Mesenteric fat pad (tissue), 1 donor: ENCODE measurements at places on chromosomes 4 and X.

GRCh38 chrX:154051201-154051810, 31.6 kb upstream of the IRAK1 start:
- DNase-seq, result no peak

DNA sequence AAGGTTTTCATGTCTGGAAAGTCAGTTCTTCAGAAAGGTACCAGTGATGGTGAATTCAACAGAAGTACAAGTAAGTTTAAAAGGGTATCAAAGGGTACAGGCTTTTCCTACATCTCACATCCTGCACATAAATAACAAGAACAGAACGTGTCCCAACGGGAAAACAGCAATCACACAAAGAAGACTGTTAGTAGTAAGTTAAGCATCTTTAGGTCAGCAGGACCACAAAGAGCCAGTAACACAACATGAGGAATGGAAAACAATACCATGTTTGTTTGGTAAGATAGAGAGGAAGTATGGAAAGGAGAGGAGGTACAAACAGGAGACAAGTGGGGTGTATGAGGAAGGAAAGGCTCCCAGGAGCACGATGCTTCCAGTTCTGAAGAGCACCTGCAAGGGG, 43.2 kb downstream of the SAT1 start:
- no peak for DNase-seq

DNA sequence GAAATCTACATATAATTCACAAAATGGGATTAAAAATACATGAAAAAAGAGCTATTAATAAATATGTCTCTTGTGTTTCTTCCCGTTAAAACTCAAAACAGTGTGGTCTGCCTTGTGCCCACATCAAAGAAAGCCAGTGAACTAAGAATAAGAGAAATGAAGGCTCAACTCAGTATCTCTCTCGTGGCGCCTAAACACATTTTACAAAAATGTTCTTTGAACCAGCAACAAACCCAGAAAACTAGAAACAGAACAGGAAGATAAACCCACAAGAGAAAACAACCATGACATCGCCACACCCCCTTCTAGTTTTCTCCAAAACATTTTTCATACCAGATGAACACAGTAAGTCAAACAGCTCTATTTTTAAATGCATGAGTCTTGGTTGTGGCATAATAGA, 130.1 kb downstream of the DCHS2 start:
- no peak for DNase-seq

DNA sequence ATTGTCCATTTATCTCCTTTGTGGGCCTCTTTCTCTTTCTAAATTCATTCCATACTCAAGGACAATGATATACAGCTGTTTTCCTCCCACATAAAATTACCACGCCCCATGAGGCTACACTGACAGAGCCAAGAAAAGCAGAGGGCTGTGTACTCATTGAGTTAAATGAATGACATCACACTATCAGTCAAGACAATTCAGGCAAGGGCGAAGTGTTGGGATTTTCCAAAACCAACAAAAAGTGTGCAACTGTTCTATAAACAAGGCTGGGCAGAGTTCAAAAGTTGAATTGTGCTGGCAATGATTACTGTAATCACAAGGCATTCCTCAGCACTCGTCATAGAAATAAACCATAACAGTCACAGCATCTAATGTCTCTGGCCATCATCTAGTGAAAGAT, 799.6 kb upstream of the DIAPH2 start:
- no peak for DNase-seq

DNA sequence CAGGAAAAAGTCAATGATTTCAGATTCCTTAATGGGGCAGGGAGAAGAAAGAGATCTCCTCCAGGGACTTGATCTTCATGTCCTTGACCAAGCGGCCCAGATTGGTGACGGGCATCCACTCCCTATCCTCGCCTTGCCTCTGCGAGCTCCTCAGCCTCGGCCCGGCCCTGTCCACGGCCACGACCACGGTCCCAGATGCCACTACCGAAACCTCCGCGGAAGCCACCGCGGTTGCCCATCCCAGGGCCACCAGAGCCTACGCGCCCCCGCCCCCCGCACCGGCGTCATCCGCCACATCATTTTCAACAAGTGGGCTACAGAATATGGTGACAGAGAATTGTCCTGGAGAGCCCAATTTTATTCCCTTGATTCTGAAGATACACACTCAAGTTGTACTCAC, 751.2 kb upstream of the PABPC4L start:
- DNase-seq, result no peak

DNA sequence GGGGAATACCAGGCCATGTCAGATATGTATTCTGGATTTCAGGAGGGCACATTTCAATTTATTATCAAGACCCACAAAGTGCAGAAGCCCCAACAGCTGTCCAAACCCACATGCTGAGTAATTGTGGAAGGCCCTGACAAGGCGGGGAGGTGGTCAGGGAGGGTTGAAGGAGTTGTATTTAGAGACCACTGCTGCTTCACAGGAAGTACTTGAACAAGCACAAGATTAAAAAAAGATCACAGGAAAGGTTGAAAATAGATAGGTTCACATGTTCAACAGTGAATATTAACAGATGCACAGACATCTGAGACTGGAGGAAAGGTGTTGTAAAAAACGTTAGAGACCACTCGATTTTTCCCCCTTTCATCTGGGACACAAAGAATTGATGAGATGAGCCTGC, 17.9 kb downstream of the ATP8A1 start:
- DNase-seq, result no peak

DNA sequence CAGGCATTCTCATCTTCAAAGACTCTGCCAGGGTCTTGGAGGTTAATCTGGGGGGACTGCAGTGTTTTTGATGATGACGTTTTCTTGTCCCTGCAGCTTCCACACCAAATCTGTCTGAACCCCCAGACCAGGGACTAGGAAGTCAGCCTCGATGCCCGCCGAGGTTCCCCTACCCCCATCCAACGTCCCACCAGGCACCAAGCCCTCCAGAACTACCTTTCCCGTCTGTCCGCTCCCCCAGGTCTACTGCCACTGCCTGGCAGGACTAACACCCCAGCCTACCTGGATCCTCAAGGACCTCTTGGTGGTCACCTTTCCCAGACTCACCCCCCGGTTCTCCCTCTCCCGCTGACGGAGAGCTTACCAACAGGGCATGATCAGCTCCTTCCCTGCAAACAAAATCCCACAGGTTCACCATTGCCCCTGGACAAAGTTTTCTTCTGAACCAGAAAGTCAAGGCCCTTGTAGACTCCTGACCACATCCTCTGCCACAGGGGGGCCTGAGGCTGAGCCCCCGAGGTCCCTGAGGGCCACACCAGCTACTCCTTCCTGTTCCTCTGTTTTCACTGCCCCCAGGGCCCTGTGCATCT, 40.9 kb downstream of the HMX1 start:
- peak; percentile 76 for DNase-seq

DNA sequence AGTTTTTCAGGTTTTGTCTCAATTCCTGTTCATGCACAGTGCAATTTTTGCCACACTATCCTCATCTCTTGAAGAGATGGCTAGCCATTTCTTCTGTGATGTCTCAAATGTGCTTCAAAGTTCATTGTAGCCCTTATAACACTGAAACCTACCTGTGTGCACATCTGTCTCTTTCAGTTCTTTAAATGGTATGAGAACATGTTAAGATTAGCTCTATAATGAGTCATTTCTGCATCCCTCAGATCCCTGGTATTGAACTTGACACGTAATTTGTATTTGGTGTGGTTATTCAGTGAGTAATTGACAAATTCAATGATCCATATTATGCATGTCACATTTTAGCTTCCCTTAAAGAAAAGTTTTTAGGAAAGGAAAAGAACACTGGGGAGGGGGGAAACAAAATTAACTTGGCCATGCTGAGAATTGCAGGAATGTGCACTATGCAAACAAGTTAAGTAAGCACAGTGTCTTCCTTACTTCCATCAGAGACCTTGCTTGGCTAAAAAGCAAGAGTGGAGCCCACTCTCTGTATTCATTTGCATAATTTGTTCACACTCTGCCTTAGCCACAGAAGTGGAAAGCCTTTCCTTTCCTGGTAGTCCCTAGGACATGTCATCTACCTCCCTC, 659.8 kb upstream of the MAGEB2 start:
- DNase-seq, result no peak
